ENCODE measurements at places on chromosomes 16 and 17.

DNA sequence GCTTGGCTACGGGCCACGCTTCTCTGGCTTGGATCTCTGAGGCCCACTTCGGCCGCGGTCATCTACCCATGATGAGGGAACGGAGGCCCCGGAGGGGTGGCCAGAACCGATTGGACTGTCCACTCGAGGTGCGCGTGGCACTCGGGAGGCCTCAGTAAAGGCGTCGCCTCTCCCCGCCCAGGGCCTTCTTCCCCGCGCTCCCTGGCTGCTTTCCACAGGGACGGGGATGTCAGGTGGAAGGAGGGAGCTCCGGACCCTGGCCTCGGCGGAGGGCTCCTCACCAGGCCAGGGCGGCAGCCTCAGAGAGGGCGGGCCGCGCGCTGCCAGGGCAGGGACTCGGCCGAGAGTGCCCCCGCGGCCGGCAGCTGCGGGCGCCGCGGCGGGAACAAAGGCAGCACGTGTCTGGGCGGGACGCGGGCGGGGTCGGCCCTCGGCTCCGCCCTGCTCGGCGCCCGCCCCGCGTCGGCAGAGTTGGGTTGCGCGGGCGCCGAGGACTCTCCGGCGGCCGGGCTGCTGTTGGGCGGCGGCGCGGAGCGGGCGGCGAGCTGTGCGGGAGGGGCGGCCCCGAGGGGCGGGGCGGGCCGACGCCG, 587 bp upstream of the CDK5R1 start:
- H3K36me3 ChIP-seq = peaks cover 10% of the 10 kb centered on the region
- H3K27ac ChIP-seq = peak overlapping the region; percentile 54

DNA sequence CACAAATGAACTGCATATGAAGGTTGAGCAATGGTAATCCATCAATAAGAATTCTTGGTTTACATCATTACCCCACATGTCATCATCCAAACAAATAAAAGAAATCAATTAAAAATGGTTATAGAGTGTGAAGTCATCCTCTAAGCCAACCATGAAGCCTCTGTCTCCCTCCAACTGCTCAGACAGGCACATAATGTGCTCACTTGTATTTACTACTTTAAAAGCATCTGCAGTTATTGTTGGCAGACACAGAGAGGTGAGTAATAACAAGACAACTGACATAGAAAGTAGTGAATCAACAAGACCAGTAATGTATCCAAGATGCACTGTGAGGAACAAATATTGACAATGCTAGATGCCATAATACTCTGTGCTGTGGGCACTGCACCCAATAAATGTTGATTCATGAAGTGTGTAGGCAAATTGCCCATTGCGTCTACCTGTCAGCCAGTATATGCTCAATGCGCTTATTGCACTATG, 20.0 kb downstream of the ADAMTS18 start:
- no peaks in the 10 kb centered on the region for H3K4me1 ChIP-seq
- no peaks in the 10 kb centered on the region for H3K27me3 ChIP-seq
- H3K36me3 ChIP-seq = no peaks in the 10 kb centered on the region
- H3K4me3 ChIP-seq = no peak overlapping the region

- H3K36me3 ChIP-seq = no peaks in the 10 kb centered on the region
- no peak overlapping the region for H3K27ac ChIP-seq
- H3K4me1 ChIP-seq = peaks cover 56% of the 10 kb centered on the region
- H3K27me3 ChIP-seq = peaks cover 2% of the 10 kb centered on the region
- no peak for DNase-seq
These were observed 4.7 kb downstream of the ITGAE start for GRCh38 chr17:3796110-3796821.

DNA sequence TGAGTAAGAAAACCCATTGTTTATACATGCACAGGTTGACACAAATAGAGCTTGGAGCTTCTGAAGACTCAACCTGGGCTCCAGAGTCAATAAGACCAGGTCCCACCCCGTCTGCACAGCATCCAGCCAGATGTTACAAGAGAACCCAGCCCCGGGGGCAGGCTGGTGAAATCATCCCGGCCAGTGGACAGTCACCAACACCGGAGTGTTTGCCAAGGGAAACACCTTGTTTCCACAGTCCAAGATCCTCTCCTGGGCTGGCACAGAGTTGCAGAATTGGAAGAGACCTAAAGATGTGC, 90.3 kb downstream of the RAB11FIP4 start:
- H3K27ac ChIP-seq = no peak overlapping the region
- H3K4me3 ChIP-seq = no peak overlapping the region
- no peaks in the 10 kb centered on the region for H3K36me3 ChIP-seq
- H3K27me3 ChIP-seq = peaks cover 31% of the 10 kb centered on the region
- DNase-seq = no peak
- no peaks in the 10 kb centered on the region for H3K4me1 ChIP-seq

DNA sequence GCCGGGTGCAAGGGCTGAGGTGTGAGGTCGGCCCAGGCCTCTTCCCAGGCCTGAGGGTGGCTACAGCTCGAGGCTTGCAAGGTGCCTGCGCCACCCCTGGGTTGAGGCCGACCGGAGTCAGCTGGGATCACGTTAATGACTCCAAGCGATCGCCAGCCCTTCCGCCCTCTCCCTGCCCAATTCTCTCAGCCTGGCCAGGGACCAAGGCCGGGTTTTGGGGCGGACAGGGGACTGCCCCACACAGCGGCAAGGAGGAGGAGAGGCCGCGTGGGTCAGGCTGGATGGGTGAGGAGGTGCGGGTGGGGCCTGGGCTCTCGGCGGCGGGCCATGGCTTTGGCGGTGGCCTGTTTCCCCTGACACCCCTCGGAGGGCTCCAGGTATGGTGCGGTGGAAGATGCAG, 3.2 kb upstream of the WDR24 start:
- DNase-seq = no peak
- H3K4me1 ChIP-seq = peaks cover 11% of the 10 kb centered on the region
- H3K36me3 ChIP-seq = no peaks in the 10 kb centered on the region
- no peak overlapping the region for H3K27ac ChIP-seq
- peaks cover 27% of the 10 kb centered on the region for H3K27me3 ChIP-seq

DNA sequence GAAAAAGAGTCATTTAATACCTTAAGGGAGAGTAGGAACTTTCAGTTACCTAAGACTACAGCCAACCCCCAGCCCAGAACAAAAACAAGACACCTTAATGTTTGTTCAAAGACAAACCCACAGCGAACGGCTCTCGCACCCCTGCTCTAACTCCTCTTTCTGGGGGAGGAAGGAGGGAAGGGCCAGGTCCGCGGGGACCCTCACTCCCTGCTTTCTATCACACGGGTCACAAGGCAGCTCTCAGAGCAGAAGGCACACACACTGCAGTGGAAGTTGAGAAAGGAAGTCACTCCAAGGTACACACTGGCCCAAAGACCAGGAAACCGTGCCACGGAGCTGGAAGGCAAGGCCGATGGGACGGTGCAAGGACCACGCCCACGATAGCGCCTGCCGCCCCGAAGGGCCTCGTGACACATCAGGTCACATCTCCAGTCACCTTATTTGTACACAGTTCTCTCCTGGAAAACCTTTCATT, 10.0 kb downstream of the LITAFD start:
- H3K4me1 ChIP-seq = peaks cover 15% of the 10 kb centered on the region
- no peak overlapping the region for H3K4me3 ChIP-seq
- DNase-seq = no peak
- peaks cover 6% of the 10 kb centered on the region for H3K27me3 ChIP-seq
- no peak overlapping the region for H3K27ac ChIP-seq

- no peaks in the 10 kb centered on the region for H3K4me1 ChIP-seq
- H3K27ac ChIP-seq = no peak overlapping the region
- H3K4me3 ChIP-seq = no peak overlapping the region
- DNase-seq = no peak
These were observed 7.6 kb upstream of the RPH3AL start for GRCh38 chr17:360092-360750.
